ENCODE measurements at places on chromosomes 1 and 21.

GRCh38 chr1:156248323-156248683 is 447 bp upstream of the PAQR6 start:
- no peak for DNase-seq

- DNase-seq, result no peak
Measured at GRCh38 chr1:231576804-231577718, 48.6 kb downstream of the TSNAX start.

DNA sequence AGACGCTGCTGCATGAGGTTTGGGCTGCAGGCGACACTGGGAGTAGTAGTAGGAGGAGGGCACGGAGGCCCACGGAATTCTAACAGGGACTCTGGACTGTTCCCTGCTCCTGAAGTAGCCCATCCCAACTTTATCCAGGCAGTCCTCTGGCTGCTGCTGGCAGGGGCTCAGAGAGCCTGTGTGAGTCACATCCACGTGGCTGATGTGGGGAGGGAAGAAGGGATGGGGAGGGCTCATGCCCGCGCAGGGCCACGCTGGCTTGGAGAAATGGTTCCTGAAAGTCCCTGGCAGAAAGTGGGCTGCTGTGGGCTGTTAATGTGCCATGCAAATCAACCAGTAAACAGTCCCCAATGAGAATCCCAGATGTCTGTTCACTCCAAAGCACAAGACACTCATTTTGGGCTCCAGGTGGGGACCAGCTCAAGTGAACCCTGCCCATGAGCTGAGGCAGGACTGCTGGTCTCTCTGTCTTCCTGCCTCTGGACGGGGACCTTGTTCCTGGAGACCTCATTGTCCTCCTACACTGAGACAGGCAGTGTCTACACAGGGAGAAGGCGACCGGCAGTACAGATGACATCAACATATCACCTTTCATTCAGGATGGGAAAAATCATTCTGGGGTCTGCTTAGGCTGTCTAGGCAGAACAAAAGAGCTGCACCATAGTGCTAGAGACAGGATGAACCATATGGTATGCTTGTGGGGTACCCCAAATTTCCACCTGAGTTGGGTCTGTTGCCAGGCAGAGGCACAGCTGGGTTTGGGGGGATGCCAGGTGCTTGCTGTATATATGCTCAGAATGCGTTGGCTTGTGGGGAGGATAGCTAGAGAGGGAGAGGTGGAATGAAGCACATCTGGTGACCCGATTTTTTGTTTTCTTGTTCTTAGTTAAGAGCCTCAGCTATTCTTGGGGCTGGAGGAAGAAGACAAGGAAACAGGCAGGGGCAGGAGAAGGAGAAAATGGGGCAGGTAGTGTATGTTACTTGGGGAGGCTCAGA is 57.9 kb upstream of the FMOD start:
- no peak for DNase-seq

DNA sequence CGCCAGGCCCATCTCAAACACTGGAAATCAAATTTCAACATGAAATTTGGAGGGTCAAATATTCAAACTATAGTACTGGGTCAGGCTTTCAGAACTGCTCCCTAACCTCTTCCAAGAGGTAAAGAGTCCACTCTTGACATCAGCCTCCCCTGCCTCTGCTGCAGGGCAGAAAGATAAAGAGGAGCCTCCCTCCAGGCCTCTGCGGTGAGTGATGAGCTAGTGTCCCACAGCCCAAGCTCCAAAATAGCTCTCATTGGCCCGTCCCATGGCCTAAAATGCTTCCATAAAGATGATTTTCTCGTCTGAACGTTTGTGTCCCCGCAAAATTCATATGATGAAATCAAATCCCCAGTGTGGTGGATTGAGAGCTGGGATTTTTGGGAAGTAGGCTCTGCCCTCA is 33.7 kb upstream of the CCSAP start:
- DNase-seq, result no peak

DNA sequence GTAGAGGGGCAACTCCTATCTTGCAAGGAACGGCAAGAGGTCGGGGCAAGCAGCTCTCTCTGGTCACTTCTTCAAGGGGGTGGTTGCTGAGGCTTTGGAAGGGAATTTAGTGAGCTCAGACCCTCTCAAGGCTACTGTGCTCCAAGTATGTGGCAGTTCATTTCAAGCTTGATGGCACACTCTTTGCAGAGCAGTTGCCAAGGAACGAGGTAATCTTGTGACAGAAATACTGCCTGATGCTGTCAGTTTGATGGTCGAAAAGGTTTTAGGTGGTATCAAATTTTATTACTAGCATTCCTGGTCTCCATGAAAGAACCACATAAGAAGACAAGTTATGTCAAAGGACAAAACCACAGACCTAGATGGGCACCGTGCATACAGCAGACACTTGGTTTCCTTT is 13.1 kb downstream of the CFAP298 start:
- no peak for DNase-seq

DNA sequence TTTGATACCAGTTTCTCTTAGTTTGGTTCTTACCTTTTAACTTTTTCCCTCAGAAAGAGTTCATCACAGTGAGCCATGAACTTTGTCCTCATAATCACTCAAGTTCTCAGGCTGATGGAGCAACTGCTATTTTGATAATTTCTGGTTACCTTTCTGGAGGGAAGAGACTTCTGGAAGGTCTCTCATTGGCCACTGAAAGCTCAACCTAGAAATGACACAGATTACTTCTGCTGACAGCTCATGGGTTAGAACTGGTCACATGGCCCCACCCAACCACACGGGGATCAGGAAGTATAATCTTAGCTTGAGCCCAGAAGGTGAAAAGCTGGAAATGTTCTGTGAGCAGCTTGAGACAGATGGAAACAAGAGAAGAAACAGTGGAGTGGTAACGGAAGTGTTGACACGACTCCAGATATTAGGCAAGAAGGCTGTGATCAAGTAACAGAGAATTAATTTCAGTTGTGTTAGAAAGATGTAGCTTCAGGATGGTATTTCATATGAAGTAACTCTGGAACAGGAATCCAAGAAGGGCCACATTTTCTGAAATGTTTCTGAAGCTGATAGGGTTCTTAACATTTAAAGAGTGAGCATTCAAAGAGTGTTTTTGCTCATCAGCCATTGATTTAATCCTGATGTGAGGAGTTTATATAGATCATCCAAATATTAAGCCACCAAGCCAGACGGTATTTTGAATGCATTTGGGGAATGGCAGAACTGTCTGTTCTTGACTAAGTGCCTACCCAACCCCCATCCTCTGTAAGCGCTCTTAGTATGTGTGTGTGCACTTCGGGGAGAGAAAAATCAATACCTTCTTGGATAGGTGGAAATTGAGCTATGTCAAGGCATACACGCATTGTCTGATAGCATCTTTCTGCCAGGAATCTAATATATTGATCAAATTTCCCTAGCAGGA is 21.9 kb upstream of the XPR1 start:
- no peak for DNase-seq

- no peak for DNase-seq
Measured at GRCh38 chr1:29399465-29399864, 163.1 kb downstream of the PTPRU start.

- peak; percentile 36 for DNase-seq
Measured at GRCh38 chr1:15918962-15919715, 56.8 kb downstream of the ZBTB17 start.

- DNase-seq, result no peak
Measured at GRCh38 chr1:230232371-230232771, 165.3 kb downstream of the GALNT2 start.

DNA sequence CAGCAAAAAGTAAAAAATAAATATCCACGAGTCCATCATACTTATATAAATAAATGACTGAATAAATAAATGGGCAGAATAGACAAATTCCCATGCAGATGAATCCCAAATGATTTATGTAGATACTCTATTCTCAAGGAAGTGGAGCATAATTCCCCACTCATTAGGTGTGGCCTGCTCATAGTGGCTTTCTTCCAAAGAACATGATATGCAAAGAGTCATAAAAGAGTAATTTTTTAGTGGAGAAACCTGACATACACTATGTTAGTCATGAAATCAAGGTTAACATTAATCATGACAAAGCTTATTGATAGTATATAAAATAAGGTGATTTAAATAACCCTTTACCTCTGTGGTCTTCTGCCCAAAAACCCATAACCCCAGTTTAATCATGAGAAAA is 298.9 kb downstream of the DPYD start:
- DNase-seq, result no peak

- DNase-seq, result no peak
Measured at GRCh38 chr1:220990427-220991339, 111.4 kb downstream of the HLX start.

DNA sequence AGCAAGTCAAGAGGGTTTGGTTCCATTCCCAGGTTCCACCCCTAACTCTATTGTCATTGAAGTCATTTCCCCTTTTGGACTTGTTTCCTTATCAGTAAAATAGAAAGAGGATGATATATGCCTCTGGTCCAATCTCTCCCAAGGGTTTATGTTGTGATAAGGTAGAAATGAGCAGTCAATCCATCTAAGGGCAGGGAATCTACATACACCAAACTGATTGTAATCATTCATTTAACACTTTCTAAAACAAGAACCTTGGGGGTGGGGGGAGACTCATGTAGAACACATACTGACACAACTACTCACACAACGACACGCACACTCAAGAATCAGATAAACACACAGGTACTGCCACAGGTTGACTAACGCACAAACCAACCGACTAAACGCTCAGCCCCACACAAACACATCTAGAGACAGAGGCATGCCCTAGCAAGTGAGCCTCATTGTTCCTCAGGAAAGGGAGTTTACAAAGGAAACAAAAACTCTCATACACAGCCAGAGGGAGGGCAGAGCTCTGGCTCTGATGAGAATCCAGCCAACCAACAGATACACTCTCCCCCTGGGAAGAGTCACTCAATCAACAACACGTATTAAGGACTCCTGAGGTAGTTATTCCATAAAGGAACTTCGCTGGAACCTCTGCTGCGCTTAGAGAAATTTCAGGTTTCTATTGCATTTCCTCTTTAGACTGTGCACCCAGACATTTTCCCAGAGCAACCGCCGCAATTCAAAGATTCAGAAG is 1.0 kb downstream of the F11R start:
- DNase-seq, result no peak

DNA sequence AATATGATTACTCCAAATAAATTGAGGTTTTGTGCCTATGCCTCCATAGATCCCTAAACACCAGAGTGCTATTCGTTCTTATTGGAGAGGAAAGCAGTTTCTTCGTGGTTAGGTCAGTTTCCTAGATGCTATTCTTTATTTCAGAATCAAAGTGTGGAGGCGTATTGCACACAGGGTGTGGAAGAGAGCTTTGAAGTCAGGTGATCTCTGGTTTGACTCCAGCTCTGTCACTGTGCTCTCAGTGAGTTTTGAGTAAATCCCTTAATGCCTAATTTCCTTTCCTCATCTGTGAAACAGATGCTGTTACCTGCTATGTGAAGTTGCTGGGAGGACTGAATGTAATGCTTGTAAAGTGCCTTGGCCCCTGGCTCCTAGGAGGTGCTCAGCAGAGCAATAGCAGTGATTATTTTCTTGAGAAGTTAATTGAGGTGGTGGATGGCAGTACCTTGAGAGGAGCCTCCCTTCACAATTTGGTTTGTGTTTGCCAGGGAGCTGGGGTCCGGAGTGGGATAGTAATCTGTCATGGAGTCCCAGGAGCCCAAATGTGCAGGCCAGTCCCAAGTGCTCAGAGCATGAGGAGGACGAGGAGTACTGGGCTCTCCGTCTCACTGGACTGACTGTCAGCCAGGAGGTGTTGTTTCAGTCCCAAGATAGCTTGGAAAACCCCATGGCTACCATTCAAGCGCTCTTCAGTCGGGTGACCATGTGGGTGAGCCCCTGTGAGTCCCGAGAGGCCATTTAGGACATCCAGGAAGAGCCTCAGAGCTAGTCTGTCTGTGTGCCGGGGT is 14.9 kb downstream of the NTPCR start:
- DNase-seq, result no peak

DNA sequence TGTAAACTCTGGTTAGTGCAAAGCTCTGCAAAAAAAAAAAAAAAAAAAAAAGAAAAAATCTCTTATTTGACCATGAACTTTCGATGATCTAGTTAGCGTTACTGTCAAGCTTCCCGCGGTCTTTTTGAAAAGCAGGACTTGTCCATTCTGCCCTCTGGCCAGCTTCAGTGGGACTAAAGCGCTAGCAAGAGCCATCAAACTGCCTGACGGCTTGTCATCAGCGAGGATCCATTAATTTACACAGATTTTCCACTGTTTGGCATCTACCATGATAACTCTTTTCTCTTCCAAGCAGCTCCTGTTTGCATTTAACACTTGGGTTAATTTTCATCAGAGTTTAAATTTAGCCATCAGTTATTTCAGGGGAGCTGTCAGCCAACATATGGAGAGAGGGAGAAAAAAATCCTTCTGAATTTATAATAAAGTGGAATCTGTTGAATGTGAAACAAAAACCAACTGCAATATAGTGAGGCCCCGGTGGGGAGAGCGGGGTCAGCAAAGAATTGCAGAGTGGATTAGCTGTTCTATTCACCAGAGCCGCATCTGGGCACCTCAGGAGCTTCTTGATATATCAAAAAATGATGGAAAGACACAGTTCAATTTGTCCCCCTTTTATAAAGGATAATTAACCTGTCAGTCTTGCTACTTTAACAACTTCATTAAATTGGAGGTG is 298.2 kb downstream of the SPATA17 start:
- no peak for DNase-seq

DNA sequence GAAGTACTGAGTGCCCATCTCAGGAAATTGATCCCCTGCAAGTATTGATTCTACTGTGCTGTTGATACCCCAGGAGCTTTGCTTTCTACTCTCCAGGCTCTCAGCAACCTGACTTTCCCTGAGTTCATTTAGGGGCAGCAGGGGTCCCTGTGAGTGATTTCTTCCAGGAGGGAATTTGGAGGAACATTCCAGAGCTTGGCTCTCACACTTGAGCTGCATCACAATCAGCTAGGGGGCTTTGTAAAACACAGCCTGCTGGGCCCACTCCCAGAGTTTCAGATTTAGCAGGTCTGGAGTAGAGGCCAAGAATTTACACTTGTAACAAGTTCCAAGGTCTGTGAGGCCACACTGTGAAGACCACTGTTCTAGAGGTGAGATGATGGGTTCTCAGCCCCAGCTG is 16.1 kb upstream of the ACTL8 start:
- DNase-seq, result no peak

GRCh38 chr1:63902844-63903589 is 129.2 kb downstream of the ROR1 start:
- no peak for DNase-seq

- no peak for DNase-seq
Measured at GRCh38 chr1:184150776-184151531, 99.4 kb downstream of the TSEN15 start.

GRCh38 chr1:2129256-2129943 is 65.2 kb downstream of the FAAP20 start:
- no peak for DNase-seq

DNA sequence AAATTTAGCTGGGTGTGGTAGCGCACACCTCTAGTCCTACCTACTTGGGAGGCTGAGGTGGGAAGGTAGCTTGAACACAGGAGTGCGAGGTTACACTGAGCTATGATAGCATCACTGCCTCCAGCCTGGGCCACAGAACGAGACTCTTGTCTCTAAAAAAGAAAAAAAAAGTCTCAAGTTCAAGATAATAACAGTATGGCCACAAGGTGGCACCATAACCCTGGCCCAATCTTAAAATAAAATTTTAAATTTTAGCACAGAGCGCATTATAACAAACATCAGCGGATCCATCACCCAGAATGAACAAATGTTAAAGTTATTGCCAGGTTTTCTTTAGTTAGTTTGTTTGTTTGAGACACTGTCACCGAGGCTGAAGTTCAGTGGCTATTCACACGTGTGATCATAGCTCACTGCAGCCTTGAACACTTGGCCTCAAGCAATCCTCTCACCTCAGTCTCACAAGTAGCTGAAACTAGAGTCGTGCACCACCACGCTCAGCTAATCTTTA is 2.9 kb upstream of the HTR6 start:
- peak; percentile 31 for DNase-seq

GRCh38 chr1:2411801-2412394 is 466 bp downstream of the PEX10 start:
- no peak for DNase-seq

GRCh38 chr21:31671146-31671716 is 11.7 kb downstream of the SOD1 start:
- no peak for DNase-seq
